Thoracic aorta (tissue), 2 donors: ENCODE measurements at places on chromosomes 12 and 14.

- no peak for DNase-seq
Measured at GRCh38 chr14:24369907-24370687, 2.1 kb downstream of the NFATC4 start.

GRCh38 chr14:97688631-97689336, 891.6 kb downstream of the VRK1 start:
- DNase-seq, result no peak

- no peak for DNase-seq
Measured at GRCh38 chr12:8917751-8918150, 3.4 kb downstream of the PHC1 start.

GRCh38 chr12:6607751-6608591, 792 bp upstream of the CHD4 start:
- peak; percentile 48 for DNase-seq

DNA sequence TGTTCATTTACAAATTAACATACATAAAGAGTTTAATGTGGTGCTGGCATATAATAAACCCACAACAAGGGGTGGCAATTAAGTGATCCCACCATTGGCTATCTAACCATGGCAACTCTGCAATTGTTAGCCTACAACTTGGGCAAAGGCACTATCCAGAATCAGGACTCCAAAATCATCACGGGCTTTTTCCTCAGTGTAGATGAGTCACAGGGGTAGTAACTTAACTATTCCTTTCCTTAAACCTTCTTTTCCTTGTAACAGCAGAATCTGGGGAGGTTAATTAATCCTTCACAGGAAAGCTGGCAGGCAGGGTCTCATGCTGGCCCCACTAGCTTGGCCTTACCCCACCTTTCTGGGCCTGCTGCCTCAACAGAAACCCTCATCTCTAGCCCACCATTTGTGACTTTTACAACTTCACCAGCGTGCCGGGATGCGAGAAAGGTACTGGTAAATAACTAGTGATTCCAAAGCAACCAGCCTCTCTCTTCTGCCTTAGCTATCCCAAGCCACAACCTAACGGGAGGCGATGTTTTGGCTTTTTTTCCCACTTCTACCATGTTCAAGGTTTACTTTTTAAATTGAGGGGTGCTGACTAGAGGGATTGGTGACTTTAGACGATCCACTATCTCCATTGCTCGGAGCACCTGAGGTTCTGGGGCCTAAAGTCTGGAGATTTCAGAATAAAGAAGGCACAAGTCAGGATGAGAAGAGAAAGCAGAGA, 744 bp downstream of the ATP5MC2 start:
- DNase-seq, result no peak
